Body of pancreas (tissue), 4 donors: ENCODE measurements at places on chromosomes 4 and X.

DNA sequence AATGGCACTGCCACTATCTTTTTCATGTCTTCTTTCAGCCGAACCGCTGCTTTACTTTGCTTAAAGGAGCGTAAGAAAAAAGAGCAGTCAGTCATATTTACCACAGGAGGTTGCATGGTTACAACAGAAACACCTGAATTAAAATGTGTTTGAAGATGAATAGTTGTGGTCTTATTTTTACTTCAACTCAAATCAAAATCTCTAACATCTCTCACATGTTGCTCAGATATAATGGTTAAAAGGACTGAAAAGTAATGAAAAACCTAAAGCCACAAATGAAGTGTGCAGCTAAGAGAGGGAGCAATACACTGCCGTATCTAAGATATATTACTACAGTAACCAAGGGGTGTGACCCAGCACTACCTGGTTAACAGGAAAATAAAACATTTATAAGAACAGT, 27.4 kb downstream of the FAM13A start:
- DNase-seq: no peak

DNA sequence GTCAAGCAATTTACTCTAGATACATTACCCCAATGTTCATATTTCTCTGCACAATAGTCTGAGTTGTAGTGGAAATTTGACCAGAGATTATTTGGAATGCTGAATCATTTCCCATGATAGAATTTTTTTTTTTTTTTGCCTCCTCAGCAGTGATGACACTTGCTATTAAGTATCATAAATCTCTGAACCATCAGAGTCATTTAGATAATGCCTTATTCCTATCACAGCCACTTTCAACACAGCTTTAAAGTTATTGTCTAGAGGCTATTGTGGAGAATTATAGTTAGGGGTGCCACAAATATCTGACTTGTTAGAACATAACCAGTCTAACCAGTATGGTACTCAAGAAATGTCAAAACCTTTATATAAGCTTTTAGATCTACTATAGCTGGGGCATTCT, 79.8 kb downstream of the LCORL start:
- no peak for DNase-seq

- no peak for DNase-seq
Measured at GRCh38 chrX:111928456-111928855, 52.5 kb downstream of the TRPC5OS start.

- DNase-seq: no peak
Measured at GRCh38 chrX:150239946-150240642, 123.0 kb upstream of the MAMLD1 start.
